HFF-Myc (cell line): ENCODE measurements at places on chromosomes 4 and X.
A peak's percentile ranks its signal among the peaks of the same experiment; 100 is the strongest.

GRCh38 chrX:40172401-40173142 lies 74.8 kb upstream of the BCOR start:
- DNase-seq: no peak

DNA sequence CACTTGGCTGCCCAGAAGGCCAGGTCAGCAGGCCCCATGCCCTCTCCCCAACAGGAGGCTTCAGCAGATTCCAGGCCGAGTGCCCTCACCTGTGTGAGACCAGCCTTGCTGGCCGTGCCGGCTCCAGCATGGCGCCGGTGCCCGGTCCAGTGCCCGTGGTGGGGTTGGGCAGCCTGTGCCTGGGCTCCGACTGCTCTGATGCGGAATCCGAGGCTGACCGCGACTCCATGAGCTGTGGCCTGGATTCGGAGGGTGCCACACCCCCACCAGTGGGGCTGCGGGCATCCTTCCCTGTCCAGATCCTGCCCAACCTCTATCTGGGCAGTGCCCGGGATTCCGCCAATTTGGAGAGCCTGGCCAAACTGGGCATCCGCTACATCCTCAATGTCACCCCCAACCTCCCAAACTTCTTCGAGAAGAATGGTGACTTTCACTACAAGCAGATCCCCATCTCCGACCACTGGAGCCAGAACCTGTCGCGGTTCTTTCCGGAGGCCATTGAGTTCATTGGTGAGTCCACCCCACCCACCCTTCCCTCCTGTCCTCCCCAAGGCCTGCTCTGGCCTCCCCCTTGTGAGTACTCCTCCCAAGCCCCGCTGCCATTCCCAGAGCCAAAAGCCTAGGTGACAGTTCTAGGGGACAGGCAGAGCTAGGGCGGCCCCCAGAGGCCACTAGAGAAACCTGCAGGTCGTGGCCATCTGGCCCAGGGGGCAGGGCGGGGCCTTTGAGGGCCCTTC lies 2.3 kb downstream of the DUSP9 start:
- no peak for DNase-seq

- DNase-seq: no peak
Measured at GRCh38 chr4:26281881-26282280, 38.9 kb upstream of the RBPJ start.

- no peak for DNase-seq
Measured at GRCh38 chr4:5158825-5159224, 107.5 kb downstream of the STK32B start.

- DNase-seq: no peak
Measured at GRCh38 chrX:5672099-5672498, 556.6 kb downstream of the NLGN4X start.

- DNase-seq: no peak
Measured at GRCh38 chr4:83974111-83974780, 438.3 kb downstream of the GPAT3 start.

- peak; percentile 48 for DNase-seq
Measured at GRCh38 chrX:1281521-1281920, 12.9 kb downstream of the CSF2RA start.

GRCh38 chr4:78308517-78308916 lies 243.1 kb upstream of the ANXA3 start:
- DNase-seq: no peak

GRCh38 chr4:48752726-48753125 lies 27.4 kb downstream of the FRYL start:
- DNase-seq: peak; percentile 41

DNA sequence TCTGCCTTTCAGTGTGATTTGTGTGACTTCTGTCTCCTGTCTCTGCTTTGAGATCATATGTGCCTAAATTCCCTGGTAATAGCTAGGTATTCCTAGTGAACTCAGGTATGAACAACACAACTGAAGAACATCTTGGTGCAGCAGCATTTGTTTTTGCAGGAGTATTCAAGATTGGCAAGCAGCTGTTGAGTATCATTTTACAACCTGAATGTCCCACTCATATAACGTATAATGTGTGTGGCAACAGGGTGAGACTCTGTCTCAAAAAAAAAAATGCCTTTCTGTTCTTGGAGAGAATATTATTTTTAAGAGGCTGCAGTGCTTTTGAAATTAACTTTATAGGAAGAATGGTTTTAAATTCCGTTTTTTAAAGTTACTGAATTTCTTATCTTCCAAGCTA lies 7.7 kb downstream of the LSM6 start:
- DNase-seq: no peak

DNA sequence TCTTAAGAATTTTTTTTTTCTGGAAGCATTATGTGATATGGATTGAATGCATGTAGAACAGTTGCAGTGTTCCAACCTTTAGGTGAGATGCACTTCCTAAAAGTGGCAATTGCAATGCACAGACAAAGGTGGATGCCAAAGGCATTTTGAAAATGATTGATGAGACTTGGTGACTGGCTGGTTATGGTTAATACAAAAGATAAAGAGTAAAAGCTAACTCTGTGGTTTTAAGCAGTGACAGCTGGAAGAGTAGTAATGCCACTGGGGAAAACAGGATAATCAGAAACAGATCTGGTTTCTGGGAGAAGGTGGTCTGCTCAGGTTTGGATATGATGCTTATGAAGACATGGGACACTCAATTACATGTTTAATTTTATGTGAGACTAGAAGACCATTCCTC lies 345.6 kb downstream of the RPA4 start:
- no peak for DNase-seq

DNA sequence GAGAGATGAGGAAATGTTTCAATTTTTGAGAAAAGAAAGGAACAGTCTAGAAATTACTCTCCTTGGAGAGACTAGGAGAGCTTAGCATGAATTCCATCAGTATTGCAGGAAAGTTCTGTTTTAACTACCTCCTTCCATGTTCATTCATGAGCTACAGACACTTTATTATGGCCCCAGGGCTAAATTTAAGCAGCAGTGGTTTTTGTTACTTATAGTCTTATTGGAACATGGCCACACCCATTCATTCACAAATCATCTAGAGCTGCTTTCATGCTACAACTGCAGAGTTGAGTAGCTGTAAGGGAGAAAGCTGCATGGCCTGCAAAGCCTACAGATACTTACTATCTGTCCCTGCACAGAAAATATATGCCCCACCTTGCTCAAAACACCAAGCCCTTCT lies 81.7 kb downstream of the SHISA3 start:
- no peak for DNase-seq

GRCh38 chr4:17400686-17401085 lies 111.2 kb downstream of the QDPR start:
- peak; percentile 37 for DNase-seq

DNA sequence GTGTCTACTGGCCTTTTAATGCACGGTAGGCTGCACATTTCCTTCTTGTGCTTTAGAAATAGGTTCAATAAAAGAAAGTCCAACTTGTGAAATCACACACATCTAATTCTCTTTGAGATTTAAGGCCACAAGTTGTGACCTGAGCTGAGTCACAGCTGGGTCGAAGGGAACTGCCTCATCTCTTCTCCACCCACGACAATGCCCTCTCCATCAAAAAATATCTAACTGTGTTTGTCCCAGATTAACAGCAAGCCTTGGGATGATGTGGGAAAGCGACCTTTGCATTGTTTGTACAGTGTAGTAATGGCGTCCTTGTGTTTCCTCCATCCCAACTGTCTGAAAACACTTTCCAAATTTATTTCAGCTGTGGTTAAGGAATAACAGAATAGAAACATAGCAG lies 168.9 kb downstream of the AMELX start:
- DNase-seq: no peak

DNA sequence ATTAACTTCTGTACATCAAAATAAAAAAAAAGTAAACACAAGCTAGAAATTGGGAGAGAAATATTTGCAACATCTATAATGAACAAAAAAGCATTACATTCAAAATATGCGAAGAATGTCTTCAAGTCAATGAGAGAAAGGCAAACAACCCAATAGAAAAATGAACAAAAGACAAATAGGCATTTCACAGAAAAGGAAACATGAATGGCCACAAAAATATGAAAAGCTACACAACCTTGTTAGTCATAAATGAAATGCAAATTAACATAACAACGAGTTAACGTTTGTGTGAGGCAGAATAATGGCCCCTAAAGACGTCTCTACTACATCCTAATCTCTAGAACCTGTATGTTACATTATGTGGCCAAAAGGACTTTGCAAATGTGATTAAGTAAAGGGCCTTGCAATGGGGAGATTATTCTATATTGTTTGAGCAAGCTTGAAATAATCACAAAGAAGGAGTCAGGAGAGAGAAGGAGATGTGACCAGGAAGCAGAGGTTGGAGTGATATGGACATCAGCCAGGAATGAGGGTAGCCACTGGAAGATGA lies 86.8 kb downstream of the WDFY3 start:
- DNase-seq: no peak

- peak; percentile 5 for DNase-seq
Measured at GRCh38 chrX:41148553-41148952, 63.3 kb downstream of the USP9X start.

GRCh38 chrX:130726661-130727060 lies 176.3 kb downstream of the ENOX2 start:
- DNase-seq: no peak

DNA sequence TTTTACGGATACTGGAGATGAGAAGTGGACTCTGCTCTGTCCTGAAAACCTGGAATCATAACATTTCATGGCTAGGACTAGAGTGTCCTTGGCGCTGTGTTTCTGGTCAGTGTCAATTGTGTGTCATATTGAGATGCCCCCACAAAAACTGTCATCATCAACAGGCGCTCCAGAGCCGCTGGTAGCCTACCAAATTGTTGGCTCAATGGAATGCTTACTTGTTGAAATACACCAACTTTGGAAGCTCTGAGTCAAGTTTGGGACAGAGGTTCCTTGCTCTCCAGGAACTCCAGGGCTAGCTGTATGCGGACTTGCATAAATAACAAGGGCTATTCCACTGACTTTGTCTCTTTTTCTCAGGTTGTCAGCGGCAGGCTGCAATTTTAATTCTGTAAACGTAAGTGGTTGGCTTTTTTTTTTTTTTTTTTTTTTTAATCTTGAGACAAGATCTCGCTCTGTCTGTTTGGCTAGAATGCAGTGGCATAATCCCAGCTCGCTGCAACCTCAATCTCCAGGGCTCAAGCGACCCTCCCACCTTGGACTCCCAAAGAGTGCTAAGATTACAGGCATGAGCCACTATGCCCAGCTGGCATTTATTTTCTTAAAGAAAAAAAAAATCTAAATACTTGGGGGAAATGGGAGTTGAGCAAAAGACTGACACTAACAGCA lies 871 bp upstream of the HPGD start:
- no peak for DNase-seq

DNA sequence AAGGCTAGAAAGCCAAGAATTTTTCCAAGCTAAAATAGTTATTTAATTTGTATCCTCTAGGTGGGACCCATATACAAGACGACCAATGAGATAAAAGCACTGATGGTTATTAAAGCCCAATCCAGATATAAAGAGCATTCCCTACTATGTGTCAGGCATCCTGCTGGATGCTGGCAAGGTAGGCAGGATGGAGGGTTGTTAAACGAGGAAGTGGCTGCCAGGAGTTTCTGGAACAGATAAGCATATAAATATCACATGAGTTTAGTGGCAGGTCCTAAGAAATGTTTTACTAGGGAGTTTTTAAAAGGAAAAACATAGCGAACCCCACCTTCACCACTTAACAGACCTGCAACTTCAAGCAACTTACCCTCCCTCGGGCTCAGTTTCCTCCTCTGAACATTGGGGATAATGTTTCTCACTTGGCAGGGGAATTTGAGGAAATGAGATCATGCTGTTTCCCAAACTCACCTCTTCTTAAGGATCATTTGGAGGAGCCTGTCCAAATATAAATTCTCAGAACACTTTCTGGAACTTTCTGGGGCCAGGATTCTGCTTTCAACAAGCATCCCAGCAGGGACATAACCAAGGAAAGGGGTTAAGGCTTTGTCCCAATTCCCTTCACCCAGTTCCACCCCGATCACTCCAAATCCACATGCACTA lies 94.3 kb upstream of the LDB2 start:
- no peak for DNase-seq

GRCh38 chrX:106912864-106913263 lies 7.3 kb upstream of the CLDN2 start:
- DNase-seq: no peak

- no peak for DNase-seq
Measured at GRCh38 chr4:45363931-45364330, 637.6 kb upstream of the GNPDA2 start.

DNA sequence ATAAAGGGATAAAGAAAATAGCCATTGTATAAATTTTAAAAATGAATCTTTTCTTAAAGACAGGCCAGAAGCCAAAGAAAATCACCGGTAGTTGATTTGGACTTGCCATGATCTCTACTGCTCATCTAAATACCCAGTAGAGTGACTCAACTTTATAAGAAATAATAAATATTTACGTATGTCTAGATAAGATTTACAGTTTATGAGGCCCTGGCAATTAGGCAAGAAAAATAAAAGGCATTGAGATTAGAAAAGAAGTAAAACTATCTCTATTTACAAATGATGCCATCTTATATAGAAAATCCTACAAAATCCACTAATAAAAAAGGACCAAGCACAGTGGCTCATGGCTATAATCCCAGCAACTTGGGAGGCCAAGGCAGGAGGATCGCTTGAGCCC lies 765.5 kb upstream of the HTR2C start:
- no peak for DNase-seq

- no peak for DNase-seq
Measured at GRCh38 chrX:71636438-71637252, 18.3 kb upstream of the CXCR3 start.

- DNase-seq: no peak
Measured at GRCh38 chr4:142030010-142030409, 393.6 kb downstream of the IL15 start.

GRCh38 chr4:119657111-119657611 lies 28.6 kb upstream of the PDE5A start:
- DNase-seq: no peak

DNA sequence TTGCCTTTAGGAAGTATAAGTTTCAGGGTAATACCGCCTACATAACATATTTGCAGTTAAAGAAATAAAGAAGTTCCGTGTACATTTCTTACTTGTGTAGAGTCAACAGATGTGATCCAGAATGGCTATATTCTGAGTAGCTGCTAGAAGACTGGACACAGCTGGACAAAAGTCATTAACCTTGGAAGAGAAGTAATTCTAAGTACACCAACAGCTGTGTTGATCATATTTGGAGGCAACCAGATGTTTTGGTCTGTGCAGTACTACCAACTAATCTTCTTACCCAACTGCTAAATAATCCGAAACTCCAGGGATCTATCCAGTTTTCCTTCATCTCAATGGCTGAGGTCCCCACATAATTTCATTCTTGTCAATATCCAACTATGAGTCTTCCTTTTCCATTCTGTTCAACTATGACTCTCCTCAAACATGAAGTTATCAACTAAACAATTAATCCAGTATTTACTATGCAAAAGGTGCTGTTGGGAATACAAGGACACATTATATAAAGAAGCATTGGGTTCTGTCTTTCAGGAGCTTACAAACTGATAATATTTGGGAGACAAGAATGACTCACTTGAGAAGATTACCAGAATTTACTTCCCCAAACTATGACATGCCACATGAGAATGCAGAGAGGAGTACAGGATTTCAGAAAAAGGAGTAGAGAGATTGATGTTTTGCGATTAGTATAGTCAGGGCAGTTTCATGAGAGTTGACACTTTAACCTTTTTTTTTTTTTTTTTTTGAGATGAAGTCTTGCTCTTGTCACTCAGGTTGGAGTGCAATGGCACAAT lies 78.2 kb downstream of the COL4A6 start:
- no peak for DNase-seq

GRCh38 chrX:13690836-13691235 lies 1.9 kb downstream of the RAB9A start:
- no peak for DNase-seq

GRCh38 chr4:95715830-95716229 lies 124.1 kb upstream of the PDHA2 start:
- no peak for DNase-seq
